Hematopoietic multipotent progenitor cell (in vitro differentiated cells): ENCODE measurements at places on chromosomes 6 and 20. TPM values are rescaled to one million over a fixed set of nuclear protein-coding genes. Genes with fewer than 3 reads are reported as not detected.

- no peak for DNase-seq
These were observed 258.4 kb downstream of the HDGFL1 start for GRCh38 chr6:22827760-22828159.

DNA sequence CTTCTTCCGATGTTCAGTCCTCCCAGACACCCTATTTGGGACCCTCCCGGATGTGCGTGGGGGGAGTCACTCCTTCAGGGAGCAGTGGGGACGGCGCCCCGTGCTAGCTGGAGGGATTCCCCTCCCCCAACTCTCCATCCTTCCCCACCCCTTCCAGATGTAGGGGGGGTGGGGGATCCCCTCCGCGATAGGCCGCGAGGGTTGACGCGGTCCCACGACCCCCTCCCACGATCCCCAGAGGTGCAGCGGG, 548 bp downstream of the GNL1 start:
- DNase-seq, result no peak

- DNase-seq, result no peak
These were observed 87.3 kb upstream of the AKIRIN2 start for GRCh38 chr6:87789198-87789899.

GRCh38 chr6:52647199-52647598, 23.7 kb upstream of the TMEM14A start:
- DNase-seq, result no peak

- no peak for DNase-seq
These were observed 39.3 kb downstream of the HUS1B start for GRCh38 chr6:617456-618100.

DNA sequence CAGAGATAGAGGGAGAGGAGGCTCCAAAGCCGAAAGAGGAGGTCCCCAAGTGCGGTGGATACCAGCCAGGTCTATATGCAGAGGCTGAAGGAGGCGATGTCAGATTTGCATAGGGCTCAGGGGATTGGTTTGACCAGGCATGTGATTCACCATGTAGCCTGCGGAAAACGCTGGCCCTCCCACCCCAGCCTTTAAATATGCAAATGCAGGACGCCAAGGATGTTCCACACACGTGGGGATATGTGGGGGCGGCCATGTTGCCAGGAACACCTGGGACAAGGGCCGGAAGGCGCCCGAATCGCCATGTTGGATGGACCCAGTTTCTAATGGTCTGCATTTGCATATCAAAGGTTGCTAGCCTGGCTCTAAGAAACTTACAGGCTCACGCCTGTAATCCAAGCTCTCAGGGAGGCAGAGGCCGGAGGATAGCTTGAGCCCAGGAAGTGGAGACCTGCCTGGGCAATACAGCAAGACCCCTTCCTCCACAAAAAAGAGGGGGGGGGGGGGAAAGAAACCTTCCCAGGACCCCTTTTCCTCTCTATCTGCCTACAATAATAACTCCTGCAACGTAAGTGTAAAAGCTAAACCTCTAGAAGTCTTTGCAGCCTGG, 110.5 kb downstream of the TULP4 start:
- DNase-seq, result no peak

DNA sequence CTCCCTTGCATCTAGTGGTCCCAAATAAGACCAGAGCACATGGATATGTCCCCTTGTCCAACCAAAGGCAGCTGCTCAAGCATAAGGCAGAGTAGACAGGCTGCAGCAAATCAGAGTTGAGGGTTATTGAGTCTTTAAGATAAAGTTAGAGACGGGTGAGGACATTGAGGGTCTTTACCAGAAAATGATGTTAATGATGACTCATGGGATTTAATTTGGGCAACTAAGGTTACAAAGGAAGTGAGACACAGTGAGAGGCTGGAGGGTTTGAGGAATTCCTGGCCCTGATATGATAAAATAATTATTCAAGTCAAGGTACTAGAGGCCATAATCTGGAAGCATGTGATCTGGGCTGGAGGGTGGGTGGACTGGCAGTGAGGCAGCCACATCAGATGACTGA, 133.6 kb downstream of the ALDH8A1 start:
- DNase-seq, result no peak

DNA sequence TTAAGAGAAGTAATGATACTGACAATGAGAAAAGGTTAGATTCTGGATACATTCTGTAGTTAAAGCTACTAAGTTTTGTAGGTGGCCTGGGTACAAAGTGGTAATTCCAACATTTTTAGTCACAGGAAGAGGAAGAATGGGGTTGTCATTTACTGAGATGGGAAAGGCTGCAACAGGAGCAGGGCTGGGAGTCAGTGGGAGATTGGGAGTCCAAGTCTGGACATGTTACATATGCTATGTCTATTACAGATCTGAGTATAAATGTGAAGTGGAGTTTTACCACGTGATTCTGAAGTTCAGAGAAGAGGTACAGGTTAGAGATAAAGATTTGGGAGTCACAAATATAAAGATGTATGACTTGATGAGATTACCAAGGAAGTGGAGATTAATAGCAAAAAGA, 116.2 kb downstream of the RWDD2A start:
- no peak for DNase-seq

SCRT2 gene
- total RNA-seq, result not detected

- DNase-seq, result no peak
These were observed 16.8 kb upstream of the AKIRIN2 start for GRCh38 chr6:87718662-87719433.

- DNase-seq, result no peak
These were observed 2.2 kb downstream of the HAO1 start for GRCh38 chr20:7938058-7938457.

- no peak for DNase-seq
These were observed 148.9 kb downstream of the NFATC2 start for GRCh38 chr20:51393571-51393970.

- DNase-seq, result no peak
These were observed 48.9 kb downstream of the ZFAND3 start for GRCh38 chr6:37868447-37868825.

DNA sequence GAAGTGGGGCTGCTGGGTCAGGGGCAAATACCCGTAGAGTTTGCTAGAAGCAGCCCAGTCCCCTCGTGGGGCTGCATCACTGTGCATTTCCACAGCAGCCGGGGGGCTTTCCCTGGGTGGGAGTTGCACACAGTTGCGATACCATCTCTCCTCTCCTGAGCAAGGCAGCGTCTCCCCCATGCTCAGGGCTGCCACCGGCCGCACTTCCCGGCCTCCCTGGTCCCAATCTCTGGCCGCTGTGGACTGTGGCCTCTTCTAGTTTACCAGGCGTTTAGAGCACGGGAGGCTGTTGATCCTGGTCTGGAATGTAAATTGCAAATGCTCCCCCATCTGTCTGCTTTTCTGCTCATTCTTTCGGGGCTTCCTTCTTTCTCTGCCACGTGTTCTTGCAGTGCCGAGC, 31.1 kb downstream of the OSBPL2 start:
- no peak for DNase-seq

- no peak for DNase-seq
These were observed 5.8 kb upstream of the TBXT start for GRCh38 chr6:166173281-166173951.

CALHM4 gene
- not detected for total RNA-seq

OPN5 gene
- under 0.01 TPM for total RNA-seq

PHACTR3 gene
- under 0.01 TPM for total RNA-seq

- DNase-seq, result no peak
These were observed 3.6 kb downstream of the PPP1R10 start for GRCh38 chr6:30613251-30614043.

DNA sequence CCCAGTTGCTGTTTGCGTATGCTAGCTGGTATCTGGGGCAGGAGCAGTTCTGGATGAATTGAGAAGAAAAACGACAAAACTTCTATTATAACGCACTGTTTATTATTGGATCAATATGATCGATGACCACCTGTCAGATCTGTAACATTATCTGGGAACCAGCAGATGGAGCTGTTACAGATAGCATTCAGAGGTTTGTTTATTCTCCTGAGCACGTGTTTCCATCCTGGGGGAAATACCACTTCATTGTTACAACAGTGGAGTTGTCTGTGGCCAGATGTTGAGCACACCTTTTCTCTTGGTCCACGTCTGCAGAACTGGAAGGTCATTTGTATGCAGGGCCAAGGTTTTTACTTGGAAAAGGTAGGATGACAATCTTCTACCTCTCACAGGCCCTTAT, 16.0 kb upstream of the NKX2-2 start:
- DNase-seq, result no peak

CCM2L gene
- total RNA-seq, result not detected

DNA sequence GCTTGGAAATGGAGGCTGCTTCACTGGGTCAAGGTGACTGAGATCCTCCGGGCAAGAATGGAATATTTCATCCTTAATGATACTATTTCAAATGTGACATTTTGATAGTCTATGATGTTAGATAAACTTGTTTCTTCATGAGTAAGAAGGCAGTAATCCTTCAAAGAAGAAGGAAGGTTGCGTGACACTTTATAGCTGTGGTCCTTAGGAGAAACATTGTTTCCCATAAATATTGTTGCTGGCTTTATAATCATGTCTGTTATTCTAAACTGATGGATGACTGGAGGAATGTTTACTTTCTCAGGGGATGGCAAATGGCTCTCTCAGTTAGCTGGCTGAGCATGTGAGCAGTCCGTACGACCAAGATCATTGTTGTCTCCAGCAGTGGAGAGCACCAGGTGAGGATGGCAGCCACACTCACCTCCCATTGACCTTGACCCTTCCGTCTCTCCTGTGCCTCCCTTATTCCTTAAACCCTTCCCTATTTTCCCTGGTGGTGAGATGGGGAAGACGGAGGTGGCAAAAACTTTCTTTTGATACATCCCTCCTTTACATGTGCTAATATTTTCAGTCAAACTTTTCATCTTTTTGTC, 171.2 kb upstream of the OLIG3 start:
- no peak for DNase-seq

COX4I2 gene
- not detected for total RNA-seq

DNA sequence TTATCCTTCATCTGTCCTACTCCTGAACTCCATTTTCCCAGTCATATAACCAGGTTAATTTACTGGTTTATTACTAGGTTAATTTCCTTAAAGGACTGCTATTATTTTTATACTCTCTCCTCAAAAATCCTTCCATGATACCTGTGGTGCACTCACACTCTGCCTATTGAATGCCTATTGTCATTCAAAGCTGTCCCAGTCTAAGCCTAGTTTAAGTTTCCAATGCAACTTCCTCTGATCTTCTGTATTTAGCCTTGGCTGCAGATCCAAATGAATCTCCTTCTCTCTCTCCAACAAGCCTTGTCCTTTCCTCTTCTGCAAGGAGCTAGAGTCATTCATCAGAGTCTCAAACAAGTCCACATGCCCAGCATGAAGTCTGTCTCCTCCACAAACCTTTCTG, 41.3 kb upstream of the ADGRF5 start:
- no peak for DNase-seq

- no peak for DNase-seq
These were observed 16.0 kb downstream of the PDE10A start for GRCh38 chr6:165647041-165647440.
